ENCODE measurements at places on chromosomes 4 and X.

DNA sequence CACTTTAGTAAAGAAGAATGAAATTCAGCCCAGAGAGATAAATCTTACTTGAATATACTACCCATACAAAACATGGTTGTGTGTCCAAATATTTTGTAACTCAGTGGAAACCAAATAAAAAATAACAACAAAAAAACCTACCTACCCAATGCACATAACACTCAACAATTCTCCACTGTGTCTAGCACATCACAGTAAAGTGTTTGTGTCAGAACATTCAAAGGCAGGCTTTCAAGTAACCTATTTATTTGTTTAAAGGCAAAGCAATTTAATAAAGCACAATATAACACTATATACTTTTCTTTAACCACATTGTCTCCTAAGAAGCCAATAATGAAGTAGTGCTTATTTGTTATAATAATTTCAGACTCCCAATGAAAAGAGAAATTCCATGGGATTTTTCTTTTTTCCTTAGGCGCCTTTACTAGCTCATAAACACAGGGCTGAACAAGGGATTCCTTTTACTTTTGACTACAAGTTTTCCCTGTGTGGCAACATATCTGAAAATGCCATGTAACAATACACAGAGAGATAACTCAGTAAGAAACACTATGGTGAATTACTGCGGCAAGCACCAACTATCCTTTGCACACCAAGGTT is 13.7 kb downstream of the RASGEF1B start:
- no peak for DNase-seq

DNA sequence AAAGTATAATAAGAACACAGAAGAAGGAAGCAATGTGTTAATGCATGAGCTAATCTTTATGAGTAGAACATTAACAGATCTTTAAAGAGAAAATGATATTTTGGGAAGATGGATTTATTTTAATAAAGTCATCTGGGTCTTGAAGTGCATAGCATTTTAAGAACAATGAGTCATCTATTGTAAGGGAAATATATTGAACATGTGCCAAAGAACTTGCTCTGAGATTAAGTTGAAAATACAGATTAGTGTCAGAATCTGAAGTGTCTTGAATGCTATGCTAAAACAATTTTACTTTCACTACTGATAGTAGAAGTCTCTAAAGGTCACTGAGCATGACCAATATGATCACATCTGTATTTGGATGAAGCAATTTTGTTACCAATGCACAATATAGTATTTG is 776.7 kb upstream of the GRID2 start:
- DNase-seq, result no peak

GRCh38 chr4:42510225-42510624 is 112.9 kb downstream of the SHISA3 start:
- DNase-seq, result no peak

- DNase-seq, result no peak
Measured at GRCh38 chr4:16417198-16417597, 190.9 kb upstream of the TAPT1 start.

- DNase-seq, result no peak
Measured at GRCh38 chrX:24347881-24348280, 12.6 kb upstream of the SUPT20HL1 start.

- DNase-seq, result no peak
Measured at GRCh38 chrX:65045001-65045400, 68.8 kb upstream of the ZC4H2 start.

DNA sequence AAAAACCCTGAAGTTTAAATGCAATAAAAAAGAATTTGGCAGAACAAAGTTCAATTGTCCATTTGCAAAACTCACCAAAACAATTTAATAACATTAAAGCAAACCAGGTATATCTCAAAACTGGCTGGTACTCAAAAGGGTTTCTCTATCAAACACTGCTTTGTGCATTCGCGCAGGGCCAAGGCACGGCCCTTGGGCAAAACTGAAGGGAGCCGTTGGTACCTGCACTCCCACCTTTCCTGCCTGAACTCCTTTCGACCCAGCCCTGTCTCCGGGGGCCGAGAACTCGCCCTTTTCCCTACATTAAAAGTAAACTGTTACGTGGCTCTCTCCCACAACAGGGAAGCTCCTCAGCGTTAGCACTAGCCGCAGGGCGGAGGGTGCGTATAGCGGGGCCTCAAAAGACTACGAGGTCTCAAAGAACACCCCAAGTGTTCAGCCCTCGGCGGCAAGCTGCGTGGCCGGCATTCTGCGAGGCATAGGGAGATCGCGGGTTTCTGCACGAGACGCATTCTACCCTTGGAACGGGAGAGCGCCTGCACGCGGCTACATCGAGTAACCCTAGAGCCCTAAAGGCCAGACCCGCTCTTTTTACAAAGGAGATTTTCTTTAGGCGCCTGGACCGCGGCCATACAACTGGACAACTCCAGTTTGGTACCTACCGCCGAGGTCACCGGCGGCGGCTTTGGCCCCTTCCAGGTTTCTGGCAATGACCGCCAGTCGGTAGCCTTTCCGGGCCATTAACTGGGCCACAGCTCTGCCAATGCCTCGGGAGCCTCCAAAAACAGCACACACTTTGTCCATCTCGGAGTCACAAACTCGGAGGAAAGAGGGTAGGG is 550 bp downstream of the CBR4 start:
- peak; percentile 65 for DNase-seq

GRCh38 chr4:131091896-131092295 is 1995.9 kb downstream of the C4orf33 start:
- no peak for DNase-seq

DNA sequence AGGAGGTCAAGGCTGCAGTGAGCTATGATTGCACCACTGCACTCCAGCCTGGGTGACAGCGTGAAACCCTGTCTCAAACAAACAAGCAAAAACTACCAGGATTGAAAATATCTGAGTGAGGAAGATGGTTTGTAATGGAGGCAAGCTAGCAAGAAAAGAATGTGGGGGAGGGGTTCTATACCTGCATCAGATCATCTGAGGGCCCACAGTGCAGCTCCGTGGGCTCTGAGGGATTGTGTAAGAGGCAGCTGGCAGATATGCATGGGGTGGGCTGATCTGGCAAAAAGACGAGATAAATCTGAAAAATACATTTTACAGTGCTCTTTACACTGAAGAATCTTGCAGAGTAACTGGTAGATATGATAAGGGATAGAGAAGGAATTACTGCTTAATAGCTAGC is 28.9 kb upstream of the CHRNA9 start:
- DNase-seq, result no peak

DNA sequence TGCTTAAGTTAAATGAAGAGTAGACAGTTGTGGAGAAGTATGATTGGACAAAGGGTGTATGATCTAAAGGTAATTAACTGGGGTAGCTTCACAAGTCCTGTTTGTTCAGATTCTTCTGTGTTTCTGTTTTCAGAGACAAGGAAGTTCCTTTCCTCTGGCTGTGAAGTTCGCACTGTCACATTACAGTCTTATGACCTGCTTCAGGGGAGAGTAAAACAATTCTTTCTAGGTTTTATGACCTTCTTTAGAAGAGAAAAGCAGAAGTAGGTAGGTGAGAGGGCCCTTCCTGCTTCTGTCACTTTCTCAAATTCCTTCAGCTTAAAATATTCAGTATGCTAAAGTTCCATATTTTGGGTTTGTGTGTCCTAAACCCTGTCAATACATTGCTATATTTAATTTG is 211.9 kb downstream of the SOX3 start:
- DNase-seq, result no peak

GRCh38 chr4:100289530-100289888 is 99.2 kb upstream of the DDIT4L start:
- DNase-seq, result no peak

DNA sequence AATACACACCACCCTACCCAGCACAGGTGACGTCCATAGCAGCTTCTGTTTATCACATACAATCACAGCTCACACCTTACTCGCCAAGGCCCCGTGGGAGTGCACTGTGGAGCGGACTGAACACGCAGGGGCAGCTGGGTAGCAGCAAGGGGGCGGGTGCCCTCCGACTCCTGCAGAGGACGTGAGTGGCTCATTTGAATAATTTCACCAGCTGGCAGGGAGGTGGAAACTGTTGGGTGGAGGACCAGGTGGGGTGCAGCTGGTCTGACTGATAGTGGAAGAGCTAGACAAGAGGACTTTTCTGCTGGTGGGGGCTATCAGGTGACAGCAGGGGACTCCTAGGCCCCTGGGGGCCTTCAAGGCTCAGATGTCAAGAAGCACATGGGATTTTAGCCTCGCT is 16.3 kb downstream of the MAN2B2 start:
- no peak for DNase-seq

- DNase-seq, result no peak
Measured at GRCh38 chr4:73080789-73081188, 11.3 kb upstream of the COX18 start.

GRCh38 chrX:39875834-39876628 is 221.7 kb downstream of the BCOR start:
- DNase-seq, result no peak

DNA sequence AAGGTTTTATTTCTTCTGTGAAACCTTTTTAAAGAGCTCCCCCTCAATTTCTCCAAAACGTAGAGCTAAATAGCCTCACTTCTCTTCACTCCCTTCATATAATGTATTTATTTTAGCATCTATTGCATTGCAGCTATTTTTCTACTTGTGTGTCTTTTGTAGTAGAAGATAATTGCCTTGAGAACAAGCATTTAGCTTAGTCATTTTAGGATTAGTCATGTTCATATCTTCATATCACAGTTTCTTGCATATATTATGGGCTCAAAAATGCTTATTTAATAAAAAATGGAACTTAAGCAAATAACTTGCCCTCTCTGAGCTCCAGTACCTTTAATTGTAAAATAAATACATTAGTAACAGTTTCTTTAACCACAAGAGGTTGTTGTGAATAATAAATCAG is 72.1 kb upstream of the SPANXC start:
- no peak for DNase-seq

GRCh38 chr4:102137217-102137616 is 208.1 kb downstream of the SLC39A8 start:
- DNase-seq, result no peak

DNA sequence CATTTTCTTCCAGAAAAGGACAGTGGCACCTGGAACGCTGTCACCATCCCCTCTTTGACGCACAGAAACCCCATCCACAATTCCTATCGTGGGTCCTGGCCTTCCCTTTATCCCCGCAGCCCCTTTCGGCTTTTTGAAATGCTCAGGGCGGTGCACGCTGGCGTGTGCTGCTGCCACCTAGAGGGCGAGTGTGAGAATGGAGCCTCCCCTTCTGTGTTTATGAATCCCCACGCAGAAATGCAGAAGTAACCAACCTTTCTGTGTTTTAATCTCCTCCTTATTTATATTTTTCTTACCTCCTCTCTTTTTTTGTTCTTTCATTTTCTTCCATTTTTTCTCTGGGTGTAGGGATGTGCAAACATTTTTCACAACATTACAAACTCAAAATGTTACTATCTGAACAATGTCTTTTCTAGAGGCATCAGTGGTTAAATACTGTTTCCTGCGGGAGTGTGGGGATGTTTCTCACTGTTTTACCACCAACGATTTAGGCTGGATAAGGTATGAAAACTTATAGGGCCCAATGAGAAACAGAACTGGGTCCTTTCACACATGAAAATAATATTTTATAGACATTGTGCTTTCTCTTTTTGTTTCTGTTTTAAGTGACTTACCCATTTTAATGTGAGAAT is 50.0 kb downstream of the TMA16 start:
- DNase-seq, result peak; percentile 40

DNA sequence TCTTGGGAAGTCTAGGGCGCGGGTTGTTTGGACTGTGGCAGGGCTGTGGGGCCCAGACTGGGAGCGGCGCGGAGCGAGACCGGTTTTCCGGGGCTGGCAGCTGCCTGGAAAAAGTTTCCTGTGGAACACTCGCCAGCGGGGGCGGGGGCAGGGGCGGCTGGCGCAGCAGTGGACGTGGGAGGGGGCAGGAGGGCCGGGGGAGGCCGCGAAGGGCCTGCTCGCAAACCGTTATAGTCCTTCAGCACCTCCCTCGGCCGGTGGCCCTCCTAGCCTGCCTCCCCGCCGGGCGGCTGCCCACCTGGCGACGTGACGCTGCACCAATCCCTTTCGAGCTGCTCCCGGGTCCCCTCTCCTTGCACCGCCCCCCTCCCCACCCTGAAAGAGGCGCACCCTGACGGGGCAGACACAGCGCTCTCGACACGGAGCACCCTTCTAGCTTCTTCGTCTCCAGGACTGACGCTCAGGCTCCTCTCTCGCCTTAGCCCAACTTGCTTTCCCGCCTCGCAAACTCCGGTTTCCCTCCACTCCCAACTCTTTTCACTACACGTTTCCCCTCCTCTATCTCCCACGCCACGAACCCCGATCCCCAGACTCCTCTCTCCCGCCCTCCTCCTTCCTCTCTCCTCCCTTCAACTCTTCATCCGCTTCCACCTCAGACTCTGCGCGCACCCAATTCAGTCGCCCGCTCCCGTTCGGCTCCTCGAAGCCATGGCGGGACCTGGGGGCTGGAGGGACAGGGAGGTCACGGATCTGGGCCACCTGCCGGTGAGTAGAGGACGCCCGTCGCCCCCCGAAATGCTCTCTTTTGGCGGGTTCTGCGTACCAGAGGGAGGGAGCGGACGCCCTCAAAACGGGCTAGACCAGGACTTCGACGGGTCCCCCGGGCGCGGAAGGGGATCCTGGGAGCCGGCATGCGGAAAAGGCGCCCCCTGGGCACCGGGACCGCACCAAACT is at the start of gene NRK:
NRK (plus strand) TSS at position 402 of the 954 bp plus-strand sequence; CDS start at position 709, 307 bp downstream.
- DNase-seq, result no peak

- DNase-seq, result peak; percentile 56
Measured at GRCh38 chr4:76585897-76586360, 150.9 kb downstream of the SHROOM3 start.

DNA sequence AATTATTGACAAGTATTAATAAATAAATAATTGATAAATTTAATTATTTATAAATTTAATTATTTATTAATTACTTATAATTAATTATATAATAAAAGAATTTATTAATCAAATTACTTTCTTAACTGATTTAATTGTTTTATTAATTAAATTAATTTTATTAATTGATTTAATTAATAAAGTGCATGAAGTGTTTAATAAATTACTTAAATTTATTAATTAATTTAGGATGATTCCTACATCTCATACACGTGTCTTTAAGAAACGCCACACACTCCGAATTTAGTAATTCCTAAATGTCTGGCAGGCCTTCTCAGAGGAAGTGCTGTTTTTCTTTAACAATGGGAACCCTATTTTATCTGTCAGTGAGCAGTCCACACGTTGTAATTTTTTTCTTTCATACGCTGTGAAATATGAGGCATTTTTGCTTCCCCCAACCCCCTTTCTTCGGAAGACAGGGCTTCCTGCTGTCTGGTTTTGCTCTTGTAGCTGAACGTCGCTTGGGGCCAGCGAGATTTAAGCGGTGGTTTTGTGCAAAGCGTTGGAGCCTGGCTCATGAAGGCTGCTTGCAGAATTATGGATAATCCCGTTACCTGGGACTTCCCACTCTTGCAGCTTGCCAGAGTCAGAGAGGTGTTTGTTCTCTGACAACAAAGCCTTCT is 46.8 kb downstream of the CRLF2 start:
- peak; percentile 29 for DNase-seq

DNA sequence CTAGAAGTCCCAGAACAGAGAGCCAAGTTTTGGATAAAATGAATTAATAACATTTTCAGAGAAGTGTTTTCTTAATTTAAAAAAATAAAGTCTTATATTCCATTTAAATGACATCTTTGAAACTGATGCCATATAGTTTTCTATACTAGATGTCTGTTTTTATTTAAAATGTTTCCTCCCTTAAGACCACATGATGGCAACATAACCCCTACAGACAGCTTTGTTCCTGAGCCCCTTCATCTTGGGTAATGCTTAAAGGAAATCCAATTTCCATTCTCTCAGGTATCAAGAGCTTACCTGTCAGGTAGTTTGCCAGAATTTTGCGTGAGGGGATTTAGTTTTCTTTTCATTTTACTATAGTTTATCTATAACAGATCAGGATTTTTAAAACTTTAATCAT is 181.4 kb upstream of the UGT8 start:
- no peak for DNase-seq
